DMS79 treated with DMSO at 0.1 percent for 48 hours (cell line): ENCODE measurements at places on chromosomes 3 and 15.

- DNase-seq, result no peak
Measured at GRCh38 chr3:23590424-23591273, 215.1 kb upstream of the UBE2E1 start.

- no peak for DNase-seq
Measured at GRCh38 chr15:51161491-51162220, 67.0 kb upstream of the TNFAIP8L3 start.

- no peak for DNase-seq
Measured at GRCh38 chr3:29263476-29263875, 17.4 kb upstream of the RBMS3 start.

DNA sequence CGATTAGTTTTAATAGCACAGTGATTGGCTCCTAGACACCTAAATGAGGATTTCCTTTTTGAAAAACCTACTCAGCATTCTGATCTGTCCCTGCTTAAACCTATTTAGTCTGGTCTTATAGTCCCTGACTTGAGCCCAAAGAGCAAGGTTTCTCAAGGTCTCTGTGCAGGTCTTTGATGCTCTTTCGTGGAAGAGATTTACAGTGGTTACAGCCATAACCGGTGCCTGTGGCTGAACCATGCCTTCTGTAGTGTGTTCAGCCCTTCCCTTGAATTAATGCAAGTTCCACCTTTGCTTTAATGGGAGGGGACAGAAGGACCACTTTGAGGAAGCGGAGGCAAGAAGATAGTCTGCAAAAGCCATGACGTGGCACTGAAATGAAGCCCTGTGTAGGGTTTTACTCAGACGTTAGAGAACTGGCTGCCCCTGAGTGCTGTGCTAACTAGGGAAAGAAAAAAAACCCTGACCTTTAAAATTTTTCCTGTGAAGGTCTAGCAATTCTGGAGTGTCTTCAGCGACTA is 43.0 kb downstream of the ZBTB38 start:
- DNase-seq, result no peak

- DNase-seq, result no peak
Measured at GRCh38 chr15:39591141-39591895, 10.4 kb downstream of the THBS1 start.

- DNase-seq, result no peak
Measured at GRCh38 chr3:18872466-18872865, 275.8 kb upstream of the KCNH8 start.

- DNase-seq, result no peak
Measured at GRCh38 chr15:41957021-41957897, 15.1 kb downstream of the EHD4 start.

DNA sequence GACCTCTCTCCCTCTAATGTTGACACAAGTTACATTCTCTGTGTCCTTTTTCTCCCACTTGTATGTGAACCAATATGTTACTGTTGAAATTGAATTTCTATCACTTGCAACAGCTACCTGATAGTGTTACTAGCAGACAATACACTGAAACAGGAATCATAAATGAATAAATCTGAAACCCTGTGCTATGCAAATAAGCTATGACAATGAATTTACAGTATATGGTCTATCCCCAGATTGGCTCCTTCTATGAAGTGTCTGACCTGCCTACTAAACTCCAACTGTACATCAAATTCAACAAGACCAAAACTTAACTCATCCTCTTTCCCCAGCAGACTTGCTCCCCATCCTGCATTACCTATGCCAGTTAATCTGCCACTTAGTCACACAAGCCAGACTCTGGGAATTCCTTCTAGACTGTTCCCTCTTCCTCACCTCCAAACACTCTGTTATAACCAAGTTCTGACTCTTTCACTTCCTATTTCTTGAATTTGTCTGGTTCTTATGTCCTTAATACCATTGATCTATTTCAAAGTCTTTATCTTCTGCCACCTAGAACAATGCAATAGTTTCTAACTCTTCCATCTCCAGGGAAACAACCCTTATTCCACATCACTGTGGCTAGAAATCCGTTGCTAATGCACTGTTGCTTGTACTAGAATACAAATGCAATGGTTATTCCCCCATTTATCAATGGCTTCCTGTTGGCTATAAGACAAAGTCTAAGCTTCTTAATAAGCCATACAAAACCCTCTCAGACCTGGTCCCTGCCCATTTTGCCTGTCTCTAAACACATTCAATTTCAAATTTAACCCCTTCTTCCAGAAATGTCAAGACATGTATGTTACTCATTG is 13.4 kb upstream of the ZNF639 start:
- no peak for DNase-seq

DNA sequence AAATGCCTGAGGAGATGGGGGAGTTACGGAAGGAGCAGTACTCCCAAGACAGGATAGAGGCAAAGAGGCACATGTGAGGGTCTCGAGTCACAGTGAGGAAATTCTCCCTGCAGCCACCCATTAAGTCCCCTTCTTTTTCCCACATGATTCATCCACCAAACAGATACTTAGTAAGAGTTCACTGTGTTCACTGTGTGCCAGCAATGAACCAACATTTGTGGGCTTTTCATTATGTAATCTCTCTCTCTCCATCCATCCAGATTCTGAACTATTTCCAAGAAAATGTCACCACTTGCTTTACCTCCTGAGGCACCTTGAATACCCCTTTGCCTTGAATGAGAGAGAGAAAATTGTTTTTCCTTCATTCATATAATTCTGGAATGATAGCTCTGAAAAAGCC is 24.6 kb upstream of the LRRFIP2 start:
- DNase-seq, result no peak

DNA sequence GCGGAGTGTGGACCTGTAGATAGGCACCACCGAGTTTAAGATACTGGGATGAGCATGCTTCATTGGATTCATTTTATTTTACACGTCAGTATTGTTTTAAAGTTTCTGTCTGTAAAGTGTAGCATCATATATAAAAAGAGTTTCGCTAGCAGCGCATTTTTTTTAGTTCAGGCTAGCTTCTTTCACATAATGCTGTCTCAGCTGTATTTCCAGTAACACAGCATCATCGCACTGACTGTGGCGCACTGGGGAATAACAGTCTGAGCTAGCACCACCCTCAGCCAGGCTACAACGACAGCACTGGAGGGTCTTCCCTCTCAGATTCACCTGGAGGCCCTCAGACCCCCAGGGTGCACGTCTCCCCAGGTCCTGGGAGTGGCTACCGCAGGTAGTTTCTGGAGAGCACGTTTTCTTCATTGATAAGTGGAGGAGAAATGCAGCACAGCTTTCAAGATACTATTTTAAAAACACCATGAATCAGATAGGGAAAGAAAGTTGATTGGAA is 29.5 kb downstream of the SYNM start:
- no peak for DNase-seq

- DNase-seq, result no peak
Measured at GRCh38 chr15:70741107-70741531, 22.2 kb downstream of the UACA start.

DNA sequence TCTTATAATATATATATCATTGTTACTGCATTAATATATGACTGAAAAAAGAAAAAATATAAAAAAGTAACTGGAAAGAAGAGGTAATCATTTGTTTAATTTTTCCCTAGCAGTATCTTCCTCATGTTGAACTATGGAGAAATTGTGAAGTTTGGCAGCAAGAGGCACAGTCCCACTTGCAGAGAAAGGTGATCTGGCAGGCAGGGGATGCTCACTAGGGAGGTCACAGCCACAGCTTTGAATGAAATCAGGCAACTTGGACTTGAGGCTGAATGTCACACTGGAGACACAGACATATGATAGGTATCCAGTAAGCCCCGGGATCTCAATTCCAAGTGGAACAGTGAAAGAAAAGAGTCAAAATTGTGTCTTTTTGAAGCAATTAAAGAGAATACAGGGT is 149.9 kb upstream of the RORA start:
- no peak for DNase-seq

DNA sequence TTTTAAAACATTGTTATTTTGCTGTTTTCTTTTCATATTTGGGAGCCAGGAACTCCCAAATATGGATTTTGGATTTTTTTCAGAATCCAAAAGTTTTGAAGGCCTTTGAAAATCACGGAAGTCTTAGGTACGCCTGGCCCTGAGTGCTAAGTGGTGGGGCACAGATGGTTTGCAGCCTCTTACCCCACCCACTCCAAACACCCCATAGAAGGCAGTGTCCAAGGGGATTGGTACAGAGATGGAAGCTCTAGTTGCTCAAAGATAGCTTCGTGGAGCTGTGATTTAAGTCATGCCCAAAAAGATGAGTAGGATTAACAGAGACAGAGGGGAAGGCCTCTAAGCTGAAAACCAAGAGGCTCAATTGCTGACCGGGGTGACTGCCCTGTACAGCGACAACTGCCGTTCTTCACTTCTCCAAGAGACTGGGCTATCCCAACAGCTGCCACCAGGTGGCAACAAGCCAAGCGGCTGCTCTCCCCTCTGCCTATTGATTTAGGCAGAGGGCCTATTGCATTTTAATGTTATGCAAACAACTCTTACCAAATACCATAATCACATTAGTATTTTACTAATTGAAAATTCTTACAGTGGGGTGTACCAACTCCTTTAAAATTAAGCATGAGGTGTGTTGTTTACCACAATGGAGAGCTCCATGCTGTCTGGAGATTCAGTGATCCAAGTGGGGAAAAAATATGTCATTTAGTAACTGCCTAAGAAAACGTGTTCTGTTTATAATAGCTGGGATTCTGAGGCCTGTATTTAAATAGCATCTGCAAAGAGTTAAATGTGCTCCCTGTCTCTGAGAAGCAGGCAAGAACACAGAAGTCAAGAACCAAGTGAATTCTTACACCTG is 64.0 kb upstream of the C15orf61 start:
- peak; percentile 16 for DNase-seq

DNA sequence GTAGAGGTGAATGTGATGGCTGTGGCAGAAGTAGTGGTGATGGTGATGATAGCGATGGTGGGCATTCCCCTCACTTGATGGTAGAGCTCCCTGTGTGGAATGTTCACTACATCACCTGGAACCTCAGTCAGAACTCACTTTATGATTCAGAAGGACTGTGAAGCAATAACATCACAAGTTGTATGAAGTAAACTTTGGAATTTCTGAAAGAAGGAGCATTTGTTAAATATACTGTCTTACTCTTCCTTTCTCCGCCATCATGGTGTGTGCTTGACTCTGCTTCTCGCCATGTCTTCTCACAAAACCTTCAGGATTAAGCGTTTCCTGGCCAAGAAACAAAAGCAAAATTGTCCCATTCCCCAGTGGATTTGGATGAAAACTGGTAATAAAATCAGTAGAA is at the start of gene PP2D1:
Gene PP2D1, minus strand, starts transcription at position 101 of the 400 bp plus-strand sequence. CDS start 192 bp downstream, outside the sequence.
- no peak for DNase-seq

GRCh38 chr3:143083781-143084180 is 35.8 kb upstream of the CHST2 start:
- no peak for DNase-seq

DNA sequence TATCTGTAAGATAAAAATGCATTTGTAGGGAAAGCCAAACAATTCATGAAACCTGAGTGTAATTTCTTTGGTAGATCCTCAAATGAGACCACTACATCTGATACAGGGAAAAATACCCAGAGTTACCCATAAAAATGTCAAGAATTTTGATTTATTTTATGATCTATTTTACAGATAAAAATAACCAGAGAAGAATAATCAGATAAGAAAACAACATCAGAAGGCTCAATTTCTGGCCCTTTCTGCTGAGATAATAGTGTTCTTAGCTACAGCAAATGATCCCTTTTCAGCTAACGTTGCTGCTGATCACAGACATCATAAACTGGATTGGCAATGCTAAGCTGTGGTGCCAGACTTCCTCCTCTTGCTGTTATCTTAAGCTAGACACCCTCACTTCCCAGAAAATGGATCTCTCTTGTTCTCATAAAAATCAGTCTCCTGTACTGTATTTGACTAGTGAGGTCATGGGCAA is 21.3 kb upstream of the TMEM108 start:
- no peak for DNase-seq
